NCI-H1105 (cell line): ENCODE measurements at places on chromosomes 2 and 18.

DNA sequence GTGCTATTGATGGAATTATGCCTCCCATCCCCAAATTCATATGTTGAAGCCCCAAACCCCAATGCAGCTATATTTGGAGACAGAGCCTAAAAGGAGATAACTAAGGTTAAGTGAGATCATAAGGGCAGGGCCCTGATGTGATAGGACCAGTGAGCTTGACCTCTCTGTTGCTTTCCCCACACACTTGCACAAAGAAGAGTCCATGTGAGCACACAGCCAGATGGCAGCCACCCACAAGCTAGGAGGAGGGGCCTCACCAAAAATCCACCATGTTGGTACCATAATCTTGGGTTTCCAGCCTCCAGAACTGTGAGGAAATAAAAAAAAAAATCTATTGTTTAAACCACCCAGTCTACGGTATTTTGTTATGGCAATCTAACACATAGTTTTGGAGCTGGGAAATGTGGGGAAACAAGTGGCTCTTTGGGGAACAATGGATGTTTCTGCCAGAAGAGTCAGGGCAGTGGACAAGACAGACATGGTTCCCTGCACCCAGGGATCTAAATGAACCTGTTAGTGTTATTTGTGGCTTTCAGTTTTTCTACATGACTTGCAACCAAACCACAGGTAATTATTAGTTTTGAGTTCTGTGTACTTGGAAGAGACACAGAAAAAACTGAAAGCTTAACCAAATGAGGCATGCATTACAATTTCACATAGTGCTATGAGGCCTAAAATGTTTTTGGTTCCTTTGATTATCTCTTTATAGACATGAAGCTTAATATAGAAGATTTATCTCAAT, 259.1 kb downstream of the LTBP1 start:
- no peak for DNase-seq

DNA sequence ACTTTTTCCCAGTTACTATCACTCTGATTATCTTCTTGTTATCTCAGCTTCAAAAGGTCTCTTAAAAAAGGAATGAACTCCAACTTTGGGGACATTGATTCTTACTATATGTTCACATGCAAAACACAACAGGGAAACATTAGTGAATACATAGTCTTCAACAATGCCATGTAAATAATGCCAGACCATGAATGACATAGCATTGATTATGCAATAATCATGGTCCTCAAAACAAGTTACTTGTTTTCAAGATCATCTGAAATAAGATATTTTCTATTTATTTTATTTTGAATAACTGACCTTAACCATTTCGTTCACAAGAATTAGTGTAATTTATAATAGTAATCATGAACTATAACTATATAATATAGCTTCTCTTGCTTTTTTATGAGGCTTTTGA, 902.3 kb downstream of the MBD2 start:
- no peak for DNase-seq

GRCh38 chr2:236749346-236749745, 179.7 kb downstream of the ACKR3 start:
- no peak for DNase-seq

- DNase-seq, result no peak
Observed at GRCh38 chr18:9918016-9918680, 4.3 kb downstream of the VAPA start.

- no peak for DNase-seq
Observed at GRCh38 chr2:201137505-201138400, 21.8 kb downstream of the CFLAR start.
